Activated T-helper 1 cell treated with anti-CD3 and anti-CD28 coated beads, Interleukin-12 subunit alpha, Interleukin-12 subunit beta, Interleukin-2, Interleukin-4 antibody, amounts not matched to agents 30 ng/mL and 10 ng/mL and 1 ng/mL, durations not matched to agents 14 hours and 24 hours and 36 hours (primary cell): ENCODE measurements at places on chromosomes 5 and 9.

- no peak for DNase-seq
These were observed 21.9 kb downstream of the MACROH2A1 start for GRCh38 chr5:135376961-135377624.

DNA sequence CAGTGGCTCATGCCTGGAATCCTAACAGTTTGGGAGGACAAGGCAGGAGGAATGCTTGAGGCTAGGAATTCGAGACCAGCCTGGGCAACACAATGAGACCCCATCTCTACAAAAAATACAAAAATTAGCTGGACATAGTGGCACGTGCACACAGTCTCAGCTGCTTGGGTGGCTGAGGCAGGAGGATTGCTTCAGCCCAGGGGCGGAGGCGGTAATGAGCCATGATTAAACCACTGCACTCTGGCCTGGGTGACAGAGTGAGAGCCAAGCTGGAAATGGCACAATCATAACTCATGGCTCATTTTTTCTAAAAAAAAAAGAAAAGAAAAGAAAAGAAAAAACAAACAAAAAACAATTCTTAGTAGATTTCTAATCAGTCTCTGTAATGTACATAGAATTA lies 446.2 kb downstream of the ELAVL2 start:
- DNase-seq = no peak

DNA sequence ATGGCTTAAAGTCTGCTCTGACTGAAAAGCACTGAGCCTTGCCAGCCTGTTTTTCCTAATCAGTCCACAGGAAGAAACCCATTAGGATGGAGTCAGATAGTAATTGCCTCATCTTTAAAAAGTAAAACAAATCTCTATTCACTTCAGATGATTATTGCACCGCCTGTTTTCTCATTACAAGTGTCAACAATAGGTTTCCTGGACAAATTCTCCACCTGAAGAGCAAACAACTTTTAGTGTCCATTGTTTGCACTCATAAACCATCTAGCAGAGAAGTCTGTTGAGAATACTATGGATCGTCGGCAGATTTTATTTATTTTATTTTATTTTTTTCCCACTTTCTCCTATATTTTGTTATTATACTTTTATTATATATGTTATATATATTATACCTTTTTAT lies 20.3 kb downstream of the C5orf63 start:
- no peak for DNase-seq

GRCh38 chr5:78287833-78288232 lies 6.7 kb downstream of the AP3B1 start:
- DNase-seq = no peak

- DNase-seq = no peak
These were observed 118.7 kb downstream of the NDUFS4 start for GRCh38 chr5:53678981-53679660.

DNA sequence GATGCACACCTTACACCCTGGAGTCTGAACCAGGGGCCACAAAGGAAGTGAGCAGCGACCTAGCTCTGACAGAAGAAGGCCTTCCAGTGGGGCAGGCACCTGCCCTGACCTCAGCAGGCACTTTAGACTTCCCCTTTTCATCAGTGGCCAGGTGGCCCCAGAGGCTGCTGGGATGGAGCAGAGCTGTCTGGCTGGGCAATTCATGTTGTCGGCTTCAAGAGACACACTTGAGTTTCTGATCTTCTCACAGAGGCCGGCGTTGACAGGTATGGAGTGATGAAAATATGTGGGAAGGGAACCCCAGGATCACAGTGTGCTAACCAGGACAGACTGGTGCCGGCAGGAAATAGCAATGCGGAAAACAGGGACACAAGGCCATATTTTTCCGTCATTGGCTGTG lies 375.5 kb downstream of the CTNND2 start:
- DNase-seq = no peak
